Non-pigmented ciliary epithelial cell (primary cell): ENCODE measurements at places on chromosomes 5 and 9.

DNA sequence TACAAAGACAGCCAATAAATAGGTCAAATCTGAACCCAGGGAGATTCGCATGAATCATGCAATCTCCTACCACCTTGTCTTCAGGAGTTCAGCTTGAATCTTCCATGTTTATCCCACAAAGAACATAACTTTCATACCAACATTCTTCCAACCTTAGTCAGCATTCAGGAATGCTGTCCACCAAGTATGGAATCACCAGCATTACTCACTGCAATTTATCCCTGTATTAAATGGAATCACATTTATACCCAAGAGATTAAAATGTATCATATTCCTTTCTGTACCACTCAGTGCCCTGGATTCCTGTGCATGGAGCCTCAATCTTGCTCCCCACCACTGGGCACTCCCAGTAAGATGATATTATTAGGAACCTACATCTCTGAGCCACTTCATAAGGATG, 162.6 kb downstream of the GLIS3 start:
- DNase-seq = peak; percentile 96

DNA sequence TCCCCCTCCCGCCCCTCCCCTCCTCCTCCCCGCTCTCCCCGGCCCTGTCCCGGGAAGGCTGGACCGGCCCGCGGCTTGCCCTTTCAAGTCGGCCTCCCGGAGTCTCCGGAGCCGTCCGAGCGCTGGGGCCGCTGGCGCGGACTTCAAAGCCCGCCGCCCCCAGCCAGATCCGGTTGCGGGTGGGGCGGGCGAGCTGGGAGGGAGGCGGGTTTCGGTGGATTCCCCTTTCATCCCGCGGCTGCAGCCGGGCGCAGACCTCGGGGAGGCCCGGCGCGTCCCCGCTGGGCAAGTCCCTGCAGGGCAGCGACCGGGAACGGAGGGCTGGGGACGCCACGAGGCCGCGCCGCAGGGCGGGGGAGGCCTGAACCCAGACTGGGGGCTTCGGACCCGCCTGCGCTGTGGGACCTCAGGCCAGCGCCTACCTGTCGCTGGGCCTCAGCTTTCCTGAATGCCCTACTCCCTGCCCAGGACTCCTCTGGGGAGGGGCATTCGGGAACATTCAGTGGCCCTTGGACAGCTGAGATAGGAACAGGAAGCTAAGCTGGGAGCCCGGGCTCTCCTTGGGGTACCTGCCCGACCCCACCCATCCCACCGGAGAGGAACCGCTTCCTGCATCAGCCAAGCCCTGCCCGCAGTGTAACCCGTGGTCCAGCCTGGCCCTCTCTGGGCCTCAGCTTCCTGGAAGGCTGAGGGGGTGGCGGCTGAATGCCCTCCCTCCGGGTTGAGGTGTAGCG, 23.4 kb downstream of the C9orf50 start:
- DNase-seq = no peak

GRCh38 chr5:83244516-83244915, 167.2 kb downstream of the XRCC4 start:
- no peak for DNase-seq

- DNase-seq = no peak
Observed at GRCh38 chr9:91157883-91158282, 203.8 kb downstream of the AUH start.

GRCh38 chr9:7178729-7179128, 421.0 kb downstream of the KDM4C start:
- DNase-seq = no peak

- no peak for DNase-seq
Observed at GRCh38 chr9:116358251-116358650, 204.7 kb downstream of the PAPPA start.

GRCh38 chr5:160251406-160252155, 22.3 kb downstream of the FABP6 start:
- no peak for DNase-seq

GRCh38 chr5:36040651-36041536, 25.8 kb downstream of the UGT3A2 start:
- no peak for DNase-seq

- DNase-seq = no peak
Observed at GRCh38 chr9:93585695-93586094, 9.3 kb downstream of the PHF2 start.

GRCh38 chr5:5158472-5158895, 18.4 kb downstream of the ADAMTS16 start:
- DNase-seq = no peak

GRCh38 chr9:109857336-109857735, 77.3 kb downstream of the PALM2AKAP2 start:
- no peak for DNase-seq

GRCh38 chr5:135398160-135398854, 724 bp downstream of the MACROH2A1 start:
- DNase-seq = no peak

GRCh38 chr9:129204840-129205239, 26.8 kb upstream of the IER5L start:
- no peak for DNase-seq

DNA sequence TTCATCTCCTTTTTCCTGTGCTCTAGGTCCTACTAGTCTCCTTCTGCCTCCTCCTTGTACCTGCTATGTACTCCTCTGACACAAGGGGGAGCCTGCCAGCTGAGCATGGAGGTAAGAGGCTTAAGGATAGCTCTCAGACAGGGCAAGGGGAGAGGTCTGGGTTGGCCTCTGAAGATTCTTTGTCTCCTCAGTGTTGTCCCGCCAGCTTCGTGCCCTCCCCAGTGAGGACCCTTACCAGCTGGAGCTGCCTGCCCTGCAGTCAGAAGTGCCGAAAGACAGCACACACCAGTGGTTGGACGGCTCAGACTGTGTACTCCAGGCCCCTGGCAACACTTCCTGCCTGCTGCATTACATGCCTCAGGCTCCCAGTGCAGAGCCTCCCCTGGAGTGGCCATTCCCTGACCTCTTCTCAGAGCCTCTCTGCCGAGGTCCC, 3.8 kb downstream of the CREB3 start:
- no peak for DNase-seq

- peak; percentile 51 for DNase-seq
Observed at GRCh38 chr9:98251551-98251950, 3.9 kb downstream of the TBC1D2 start.

GRCh38 chr9:79577969-79578723, 6.4 kb downstream of the TLE4 start:
- DNase-seq = no peak

GRCh38 chr9:98227883-98228282, 27.6 kb downstream of the TBC1D2 start:
- no peak for DNase-seq

GRCh38 chr5:133438487-133438886, 173.9 kb downstream of the FSTL4 start:
- no peak for DNase-seq

DNA sequence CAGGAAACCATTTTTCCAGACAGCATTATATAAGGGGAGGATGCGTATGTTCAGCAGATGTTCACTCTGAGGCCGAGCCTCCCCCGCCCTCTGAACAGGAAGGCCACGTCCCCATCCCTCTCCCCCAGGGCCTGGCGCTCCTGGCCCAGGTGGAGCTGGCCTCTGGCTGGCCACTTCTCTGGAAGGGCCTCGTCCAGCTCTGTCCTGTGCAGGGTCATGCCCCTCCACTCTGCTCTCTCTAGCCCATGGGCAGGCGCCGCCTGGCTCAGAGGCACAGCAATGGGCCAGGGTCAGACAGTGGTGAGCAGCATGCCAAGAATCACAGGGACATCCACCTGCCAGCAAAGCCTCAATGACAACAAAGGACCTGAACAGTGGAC, 34.2 kb downstream of the ADAMTS2 start:
- DNase-seq = no peak

- no peak for DNase-seq
Observed at GRCh38 chr9:81460693-81461092, 228.7 kb downstream of the TLE1 start.

DNA sequence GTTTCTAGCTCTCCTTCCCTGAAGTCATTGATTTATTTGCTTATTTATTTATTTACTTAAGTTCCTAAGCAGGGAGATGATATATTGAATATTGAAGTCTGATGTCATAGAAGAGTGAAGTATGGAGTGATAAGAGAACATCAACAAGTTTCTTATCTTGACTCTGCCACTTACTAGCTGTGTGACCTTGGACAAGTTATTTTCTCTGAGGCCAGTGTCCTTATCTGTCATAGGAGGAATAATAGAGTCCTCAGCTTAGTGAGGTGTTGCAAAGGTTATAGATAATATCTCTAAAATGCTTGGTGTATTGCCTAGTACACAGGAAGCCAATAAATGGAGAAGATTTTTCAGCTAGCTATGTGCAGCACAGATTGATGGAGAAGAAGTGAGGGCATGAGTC, 32.4 kb upstream of the PIP5K1B start:
- no peak for DNase-seq

GRCh38 chr9:96599298-96599697, 20.3 kb downstream of the CDC14B start:
- DNase-seq = no peak

DNA sequence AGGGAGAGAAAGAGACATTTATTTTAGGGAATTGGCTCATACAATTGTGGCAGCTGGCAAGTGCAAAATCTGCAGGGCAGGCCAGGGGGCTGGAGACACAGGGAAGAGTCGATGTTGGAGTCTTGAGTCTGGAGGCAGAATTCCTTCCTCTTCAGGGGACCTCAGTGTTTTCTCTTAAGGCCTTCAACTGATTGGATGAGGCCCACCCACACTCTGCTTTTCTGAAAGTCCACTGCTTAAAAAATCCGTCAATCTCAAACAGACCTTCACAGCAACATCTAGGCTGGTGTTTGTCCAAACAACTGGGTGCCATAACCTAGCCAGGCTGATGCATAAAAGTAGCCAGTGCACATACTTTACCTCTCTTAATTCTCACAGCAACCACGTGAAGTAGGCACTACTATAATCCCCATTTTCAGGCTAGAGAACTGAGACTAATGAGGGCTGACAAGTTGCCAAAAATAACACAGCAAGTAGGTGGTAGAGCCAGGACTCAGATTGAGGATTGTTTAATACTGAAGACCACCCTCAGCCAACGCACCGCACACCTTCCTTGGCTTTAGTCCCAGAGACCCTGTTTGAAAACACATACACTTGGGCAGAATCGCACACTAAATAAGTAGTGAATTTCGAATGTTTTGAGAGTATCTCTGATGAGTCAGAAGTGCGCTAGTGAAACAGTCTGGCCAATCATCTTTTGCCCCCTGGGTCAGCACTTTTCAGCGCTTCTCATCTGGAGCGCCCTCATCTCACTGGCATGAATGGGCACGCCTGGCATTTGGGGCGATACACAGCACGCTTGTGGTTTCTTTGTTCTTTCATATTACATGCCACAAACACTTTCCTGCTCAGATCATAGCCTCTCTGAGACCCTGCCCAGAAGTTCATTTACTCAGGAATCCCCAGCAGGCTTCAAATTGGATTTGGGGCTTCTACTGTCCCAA, 591.4 kb downstream of the CCDC171 start:
- no peak for DNase-seq

DNA sequence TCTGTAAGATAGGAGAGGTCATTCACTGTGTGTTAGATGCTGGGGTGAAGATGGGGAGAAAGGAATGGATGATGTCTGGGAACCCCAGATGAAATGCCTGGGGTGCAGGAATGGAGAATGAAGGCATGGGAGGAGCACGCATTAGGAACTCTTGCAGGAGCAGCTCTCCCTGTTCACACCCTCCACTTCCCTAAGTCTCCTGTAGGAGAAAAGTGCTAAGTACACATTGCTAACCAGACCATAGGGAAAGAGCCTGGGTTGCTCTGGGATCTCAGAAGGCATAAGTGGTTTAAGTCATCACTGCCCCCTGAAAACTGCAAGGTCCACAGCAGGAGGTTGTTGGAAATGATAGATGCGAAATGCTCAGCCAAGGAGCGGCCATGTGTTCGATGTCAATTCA, 163.1 kb downstream of the SEC61B start:
- no peak for DNase-seq
